ENCODE measurements at places on chromosomes 2 and 18. TPM values are rescaled to one million over a fixed set of nuclear protein-coding genes. Genes with fewer than 3 reads are reported as not detected.

Gene GPR39
- 4.2 TPM for polyA plus RNA-seq

Gene ST8SIA3
- 0.37 TPM for polyA plus RNA-seq

Gene MGAT4A
- 19.2 TPM for polyA plus RNA-seq

Gene PROKR1
- polyA plus RNA-seq, result 0.08 TPM

Gene ZNF385B
- polyA plus RNA-seq, result 6.5 TPM

Gene SERPINB12
- polyA plus RNA-seq, result not detected

Gene CRYGD
- polyA plus RNA-seq, result not detected

Gene SLC9A4
- polyA plus RNA-seq, result 0.07 TPM

Gene RTKN
- polyA plus RNA-seq, result 59.5 TPM

Gene SAP130
- polyA plus RNA-seq, result 27.7 TPM

- no peak for DNase-seq
These were observed 4.0 kb downstream of the KLHL29 start for GRCh38 chr2:23388756-23389514.

DNA sequence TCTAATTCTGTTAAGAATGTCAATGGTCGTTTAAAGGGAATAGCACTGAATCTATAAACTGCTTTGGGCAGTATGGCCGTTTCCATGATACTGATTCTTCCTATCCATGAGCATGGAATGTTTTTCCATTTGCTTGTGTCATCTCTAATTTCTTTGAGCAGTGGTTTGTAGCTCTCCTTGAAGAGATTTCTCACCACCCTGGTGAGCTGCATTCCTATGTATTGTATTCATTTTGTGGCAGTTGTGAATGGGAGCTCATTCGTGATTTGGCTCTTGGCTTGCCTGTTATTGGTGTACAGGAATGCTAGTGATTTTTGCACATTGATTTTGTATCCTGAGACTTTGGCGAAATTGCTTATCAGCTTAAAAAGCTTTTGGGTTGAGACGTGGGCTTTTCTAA is 38.3 kb upstream of the WDR75 start:
- no peak for DNase-seq

GRCh38 chr2:46489423-46490174 is 10.2 kb downstream of the TMEM247 start:
- no peak for DNase-seq

DNA sequence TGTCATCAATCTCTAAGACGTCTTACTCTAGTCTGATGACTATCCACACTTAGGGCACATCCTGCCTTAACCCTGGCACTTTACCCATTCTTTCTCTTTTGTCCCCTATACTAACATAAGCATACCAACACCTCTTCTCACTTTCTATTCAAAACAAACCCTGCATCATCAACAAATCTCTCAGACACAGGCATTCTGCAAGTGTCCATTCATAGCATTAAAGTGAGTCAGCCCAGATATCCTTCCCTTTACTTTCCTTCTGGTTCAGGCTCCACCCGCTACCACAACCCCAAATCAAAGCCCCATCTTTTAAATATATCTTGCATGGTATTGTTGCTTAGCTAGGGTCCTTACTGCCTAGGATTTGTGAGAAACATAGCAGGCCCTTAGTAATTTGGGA is 3.8 kb downstream of the GRB14 start:
- DNase-seq, result no peak

DNA sequence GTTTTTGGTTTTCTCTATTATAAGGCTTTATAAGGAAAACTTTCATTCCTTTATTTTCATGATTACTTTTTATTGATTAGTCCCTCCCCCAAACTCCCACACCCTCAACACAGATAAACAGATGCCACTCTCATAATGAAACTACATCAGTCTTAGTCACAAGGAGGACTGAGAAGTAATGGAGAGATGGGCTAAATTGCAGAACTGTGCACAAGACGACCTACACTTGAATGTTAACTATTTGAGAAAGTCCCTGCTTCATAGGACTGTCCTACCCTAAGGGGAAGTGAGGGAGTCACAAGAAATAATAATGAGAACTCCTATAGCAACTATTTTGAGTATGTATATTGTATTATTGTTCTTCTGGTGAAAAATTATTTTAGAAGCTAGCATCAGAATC is 360.8 kb downstream of the RBM43 start:
- DNase-seq, result no peak

DNA sequence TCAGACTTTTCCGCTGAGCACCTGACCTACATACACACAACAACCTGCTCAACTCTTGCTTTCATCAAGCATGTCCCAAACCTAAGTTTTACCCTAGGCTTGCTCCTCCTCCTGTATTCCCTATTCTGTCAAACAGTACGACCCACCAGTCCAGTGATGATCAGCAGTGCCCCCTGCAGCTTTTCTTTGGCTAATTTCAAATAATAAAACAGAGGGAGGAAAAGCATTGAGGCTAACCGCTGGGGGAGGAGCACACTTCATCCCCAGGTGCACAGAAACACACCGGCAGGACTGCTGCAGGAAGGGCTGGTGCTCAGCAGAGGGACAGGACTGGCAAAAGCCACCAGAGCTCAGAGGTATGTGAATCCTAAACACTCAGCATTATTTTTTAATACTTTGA is 21.2 kb downstream of the E2F6 start:
- no peak for DNase-seq

- peak; percentile 16 for DNase-seq
These were observed 1.5 kb downstream of the CNRIP1 start for GRCh38 chr2:68317971-68318913.

GRCh38 chr18:7590826-7591560 is 23.9 kb downstream of the PTPRM start:
- DNase-seq, result no peak

GRCh38 chr18:11978956-11979355 is 2.4 kb upstream of the IMPA2 start:
- DNase-seq, result no peak

DNA sequence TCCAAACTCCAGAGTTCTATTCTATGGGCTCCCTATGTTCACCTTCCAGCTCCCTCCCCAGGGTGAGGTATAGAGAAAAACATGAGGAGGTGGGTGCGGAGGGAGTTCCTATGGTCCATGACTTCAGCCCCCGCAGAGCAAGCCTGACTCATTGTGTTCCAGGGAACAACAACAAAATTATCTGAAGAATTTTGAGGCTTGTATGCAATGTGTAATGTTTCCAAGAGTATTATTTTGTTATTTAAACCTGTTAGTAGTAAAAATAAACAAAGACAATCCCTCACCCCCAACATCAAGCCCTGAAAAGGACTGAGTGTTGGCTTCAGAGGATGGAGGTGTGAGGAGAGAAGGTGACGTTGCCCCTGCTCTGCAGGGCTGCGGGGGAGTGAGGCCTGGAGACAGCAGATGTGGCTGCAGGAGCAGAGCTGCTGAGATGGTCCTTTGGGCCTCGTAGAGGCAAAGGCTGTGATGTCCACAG is 29.0 kb downstream of the LAMA3 start:
- no peak for DNase-seq

GRCh38 chr2:205768341-205768740 is 86.0 kb downstream of the NRP2 start:
- peak; percentile 48 for DNase-seq

- no peak for DNase-seq
These were observed 714.0 kb downstream of the EPHA4 start for GRCh38 chr2:220858101-220858500.

DNA sequence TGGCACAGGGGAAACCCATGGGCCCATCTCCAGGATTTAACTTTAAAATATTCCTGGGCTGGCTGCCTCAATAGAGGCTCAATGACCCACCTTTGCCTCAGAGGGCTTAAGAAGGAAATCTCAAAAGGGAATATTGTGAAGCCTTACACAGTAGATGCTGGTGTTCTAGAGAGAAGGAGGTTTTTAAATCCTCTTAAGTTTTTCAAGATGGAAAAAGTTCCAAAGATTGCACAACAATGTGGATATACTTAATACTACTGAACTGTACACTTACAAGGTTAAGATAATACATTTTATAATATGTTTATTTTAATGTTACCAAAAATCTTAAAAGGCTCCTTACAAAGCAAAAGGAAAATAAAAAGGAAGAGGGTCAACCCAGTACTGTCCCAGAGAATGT is 54.9 kb upstream of the LCLAT1 start:
- DNase-seq, result no peak

- DNase-seq, result no peak
These were observed 20.1 kb downstream of the PLEKHB2 start for GRCh38 chr2:131125195-131125757.

DNA sequence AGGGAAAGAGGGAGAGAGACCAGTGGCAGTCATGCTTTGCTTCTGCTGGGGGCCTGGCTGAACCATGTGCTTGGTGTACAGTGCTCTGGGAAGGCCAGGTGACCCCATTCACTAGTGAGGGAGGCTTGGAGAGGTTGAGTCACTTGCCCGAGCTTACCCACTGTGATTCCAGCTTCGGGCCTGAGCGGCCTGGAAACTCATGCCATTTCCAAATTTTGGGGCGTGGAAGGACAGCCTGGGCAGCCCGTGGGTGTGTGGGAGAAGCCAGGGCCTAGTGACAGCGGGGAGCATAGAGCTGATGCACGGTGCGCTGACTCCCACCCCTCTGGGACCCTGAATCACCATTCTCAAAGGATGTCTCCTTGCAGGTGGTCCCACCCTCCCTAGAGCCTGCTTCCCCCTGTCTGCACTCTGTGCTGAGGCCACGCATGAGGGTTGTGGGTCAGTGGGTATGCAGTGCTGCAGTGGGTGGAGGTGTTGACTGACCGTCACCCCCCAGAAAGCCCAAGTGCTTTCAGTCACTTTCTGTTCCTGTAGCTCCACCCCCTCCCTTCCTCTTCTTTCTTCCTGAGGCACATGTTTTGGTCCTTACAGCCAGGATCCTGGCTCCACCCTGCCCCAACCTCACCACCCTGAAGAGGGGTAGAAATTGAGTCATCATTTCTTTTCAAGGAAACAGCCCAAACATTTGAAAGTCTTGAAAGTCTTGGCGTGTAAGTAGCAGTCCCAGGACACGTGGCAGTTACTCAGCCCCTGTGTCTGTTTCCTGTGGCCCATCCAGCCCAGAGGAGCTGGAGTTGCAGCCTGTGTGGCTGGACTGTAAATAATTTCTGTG is 69.3 kb upstream of the MCFD2 start:
- peak; percentile 81 for DNase-seq

GRCh38 chr2:84631047-84631446 is 114.7 kb downstream of the DNAH6 start:
- no peak for DNase-seq

- DNase-seq, result no peak
These were observed 90.1 kb downstream of the ACKR3 start for GRCh38 chr2:236659758-236660150.
